ENCODE measurements at places on chromosomes 3 and 15.

DNA sequence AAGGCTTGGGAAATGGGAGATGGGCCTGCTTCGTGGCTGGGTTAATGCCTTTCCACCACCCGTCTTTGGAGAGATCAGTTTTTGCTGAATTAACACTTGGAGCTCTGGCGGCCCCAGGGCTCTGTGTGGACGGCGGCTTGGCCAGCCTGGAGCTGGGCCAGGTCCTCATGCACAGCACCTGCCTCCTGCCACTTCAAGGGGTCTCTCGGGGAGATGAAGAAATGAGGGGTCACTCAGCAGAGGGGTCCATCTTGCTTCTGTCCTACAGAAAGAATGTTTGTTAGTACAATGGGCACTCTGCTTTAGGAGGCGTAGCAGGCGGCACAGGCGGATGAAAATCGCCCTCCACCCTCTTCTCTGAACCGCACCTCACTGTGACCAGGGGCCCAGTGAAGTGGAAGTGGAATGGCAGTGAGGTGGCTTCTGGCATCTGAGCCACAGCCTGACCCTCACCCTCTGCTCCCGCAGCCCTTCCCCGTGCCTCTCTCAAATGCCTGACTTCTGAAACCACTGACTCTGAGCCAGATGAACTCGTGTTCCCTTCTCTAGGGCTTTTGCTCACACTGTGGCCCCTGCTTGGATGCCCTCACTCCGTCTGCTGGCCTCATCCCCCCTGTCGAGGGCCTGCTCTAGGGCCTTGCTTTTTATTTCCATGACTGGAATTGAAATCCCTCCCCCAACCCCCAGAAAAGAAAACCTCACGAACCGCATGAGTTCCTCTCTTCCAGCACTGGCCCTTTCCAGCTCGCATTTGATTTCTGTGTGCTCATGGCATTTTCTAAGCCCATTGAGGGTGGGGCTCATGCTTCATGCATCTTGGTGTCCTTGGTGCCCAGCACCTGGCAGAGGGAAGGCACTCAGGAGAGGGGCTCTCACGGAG lies 42.2 kb downstream of the CHDH start:
- no peak for DNase-seq

DNA sequence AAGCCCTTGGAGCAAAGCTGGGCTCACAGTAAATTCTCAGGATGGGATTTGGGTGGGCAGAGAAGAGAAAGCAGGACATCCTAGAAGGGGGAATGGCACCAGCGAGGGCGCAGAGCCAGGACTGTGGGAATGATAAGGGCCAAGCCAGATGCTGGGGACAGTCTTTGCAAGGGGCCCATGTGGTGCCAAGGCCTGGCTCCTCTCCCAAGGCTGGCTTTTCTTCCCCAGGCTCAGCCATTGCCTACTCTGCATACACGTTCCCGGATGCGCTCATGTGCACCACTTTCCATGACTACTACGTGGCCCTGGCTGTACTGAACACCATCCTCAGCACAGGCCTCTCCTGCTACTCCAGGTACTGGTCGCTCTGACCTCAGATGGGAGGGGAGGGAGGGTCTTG lies 24.7 kb upstream of the KIF23 start:
- DNase-seq: no peak

DNA sequence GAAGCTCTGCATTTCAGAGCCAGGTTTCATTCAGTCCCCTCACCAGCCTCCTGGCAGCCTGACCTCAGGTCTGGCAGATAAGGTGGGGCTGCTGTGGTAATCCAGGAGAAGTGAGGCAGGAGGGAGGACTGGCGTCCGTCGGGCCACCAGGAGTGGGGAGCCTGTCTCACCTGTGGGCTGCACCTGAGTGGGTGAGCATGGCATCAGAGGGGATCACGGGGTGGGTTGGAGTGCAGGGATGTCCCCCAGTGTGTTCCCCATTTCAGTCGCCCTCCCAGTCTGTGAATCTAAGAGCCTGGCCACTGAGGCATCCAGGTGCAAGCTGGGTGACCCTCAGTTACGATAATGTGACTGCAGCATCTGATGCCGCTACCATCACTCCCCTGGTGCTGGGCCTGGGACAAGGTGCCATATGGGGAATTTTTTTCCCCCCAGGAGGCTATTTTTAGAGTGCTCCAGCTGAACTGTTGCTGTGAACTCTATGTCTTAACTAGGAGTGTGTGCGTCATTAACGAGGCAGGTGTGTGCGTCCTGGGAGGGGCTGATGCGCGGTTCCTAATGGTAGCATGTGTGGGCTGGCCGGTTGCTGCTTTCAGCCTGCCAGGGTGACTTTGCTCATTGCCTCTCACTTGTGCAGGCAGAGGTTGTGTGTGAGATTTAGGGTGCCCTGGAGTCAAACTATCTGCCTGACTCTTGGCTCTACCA lies 165.2 kb downstream of the SLCO3A1 start:
- no peak for DNase-seq

DNA sequence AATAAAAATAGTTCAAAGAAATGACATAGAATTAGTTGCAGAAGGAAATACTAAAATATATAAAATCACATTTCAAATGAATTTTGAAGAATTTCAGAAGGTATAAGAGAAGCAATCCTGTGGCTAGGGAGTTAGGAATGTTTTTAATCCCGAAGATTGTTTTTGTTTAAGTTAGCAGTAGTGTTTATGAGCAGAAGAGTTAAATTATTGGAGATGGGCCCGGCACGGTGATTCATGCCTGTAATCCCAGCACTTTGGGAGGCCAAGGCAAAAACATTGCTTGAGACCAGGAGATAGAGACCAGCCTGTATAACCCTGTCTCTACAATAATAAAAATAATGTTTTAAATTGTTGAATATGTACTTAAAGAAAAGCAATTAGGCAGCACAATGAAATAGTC lies 432.5 kb downstream of the MFSD1 start:
- DNase-seq: no peak

- no peak for DNase-seq
Observed at GRCh38 chr15:65558336-65558735, 28.1 kb downstream of the HACD3 start.

- DNase-seq: no peak
Observed at GRCh38 chr3:112384769-112385168, 51.8 kb downstream of the CD200 start.

- no peak for DNase-seq
Observed at GRCh38 chr3:62686503-62687294, 188.5 kb downstream of the CADPS start.

- DNase-seq: no peak
Observed at GRCh38 chr15:77993374-77993911, 84.1 kb downstream of the TBC1D2B start.

Measured in stimulated activated CD8-positive, alpha-beta memory T cell treated with anti-CD3 and anti-CD28 coated beads, Interleukin-15, amount 100 ng/mL, for 1 hour (primary cell).